ENCODE measurements at places on chromosomes 16 and 17.

GRCh38 chr17:39782481-39782880, 44.7 kb downstream of the GRB7 start:
- DNase-seq = no peak

- DNase-seq = no peak
These were observed 85.7 kb upstream of the XYLT1 start for GRCh38 chr16:17556276-17557052.

- DNase-seq = no peak
These were observed 15.9 kb upstream of the ADGRG1 start for GRCh38 chr16:57612494-57612893.

GRCh38 chr16:10280262-10281170, 98.3 kb upstream of the GRIN2A start:
- peak; percentile 77 for DNase-seq

- no peak for DNase-seq
These were observed 13.0 kb downstream of the MRPL27 start for GRCh38 chr17:50359998-50360461.

- DNase-seq = no peak
These were observed 21.7 kb downstream of the CARHSP1 start for GRCh38 chr16:8847145-8847544.

DNA sequence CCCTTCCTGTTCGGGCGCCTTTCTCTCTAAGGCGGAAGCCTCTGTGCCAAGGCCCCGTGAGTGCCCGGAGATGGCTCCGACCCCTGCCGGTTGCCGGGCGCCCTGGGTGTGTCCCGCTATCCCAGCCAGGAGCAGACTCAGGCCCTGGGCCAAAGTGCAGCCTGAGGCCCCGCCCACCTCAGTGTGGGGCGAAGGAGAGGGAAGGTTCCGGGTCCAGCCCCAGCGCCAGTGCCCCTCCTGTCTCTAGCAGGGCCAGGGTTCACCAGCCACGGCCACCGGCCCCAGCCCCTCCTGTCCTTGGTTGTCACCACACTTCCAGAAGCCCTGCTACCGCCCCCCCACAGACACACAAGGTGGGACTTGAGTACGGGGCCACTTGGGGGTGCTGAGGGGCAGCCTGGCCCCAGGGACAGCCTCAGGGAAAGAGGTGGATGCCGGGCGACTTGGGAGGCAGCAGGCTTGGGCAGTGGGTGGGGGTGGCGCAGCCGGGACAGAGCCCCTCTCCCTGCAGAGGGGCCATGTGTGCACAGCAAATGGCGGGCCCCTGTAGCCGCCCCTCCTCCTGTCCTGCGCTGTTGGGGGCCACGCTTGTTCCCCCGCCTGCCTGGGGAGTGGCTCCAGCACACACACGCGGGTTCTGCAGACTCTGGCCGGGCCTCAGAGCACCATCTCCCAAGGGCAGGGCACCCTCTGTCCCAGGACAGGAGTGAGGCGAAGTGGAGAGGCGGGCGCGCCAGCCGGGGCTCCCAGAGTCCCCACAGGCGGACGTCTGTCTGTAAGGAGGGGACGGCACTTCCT, 6.0 kb downstream of the C1QTNF8 start:
- no peak for DNase-seq

DNA sequence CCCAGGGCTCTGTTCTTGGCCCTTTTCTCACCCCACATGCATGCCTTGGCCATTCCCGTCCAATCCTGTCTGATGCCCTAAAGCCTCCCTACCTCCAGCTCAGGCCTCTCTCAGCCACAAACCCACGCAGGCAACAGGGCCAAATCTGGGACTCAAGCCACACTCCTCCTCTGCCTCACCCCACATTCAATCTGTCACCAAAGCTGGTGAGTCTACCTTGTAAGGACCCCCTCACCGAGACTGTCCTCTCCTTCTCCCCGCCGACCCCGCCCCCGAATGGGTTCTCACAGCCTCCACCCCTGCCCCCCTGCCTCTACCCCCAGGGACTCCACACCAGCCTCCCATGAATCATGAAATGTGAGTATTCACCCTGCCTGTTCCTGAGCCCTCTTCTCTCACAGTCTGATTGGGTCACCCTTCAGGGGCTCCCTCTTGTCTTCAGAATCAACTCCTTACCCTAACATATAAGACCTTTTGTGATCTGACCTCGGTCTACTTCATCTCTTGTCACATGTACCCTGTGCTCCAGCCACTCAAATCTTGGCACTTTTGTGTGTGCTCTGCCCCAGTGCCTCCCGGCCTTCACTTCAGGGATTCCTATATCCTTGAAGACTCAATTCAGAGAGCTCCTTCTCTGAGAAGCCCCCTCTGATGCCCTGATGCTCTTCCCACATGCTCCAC, 10.7 kb downstream of the EPOP start:
- DNase-seq = no peak

DNA sequence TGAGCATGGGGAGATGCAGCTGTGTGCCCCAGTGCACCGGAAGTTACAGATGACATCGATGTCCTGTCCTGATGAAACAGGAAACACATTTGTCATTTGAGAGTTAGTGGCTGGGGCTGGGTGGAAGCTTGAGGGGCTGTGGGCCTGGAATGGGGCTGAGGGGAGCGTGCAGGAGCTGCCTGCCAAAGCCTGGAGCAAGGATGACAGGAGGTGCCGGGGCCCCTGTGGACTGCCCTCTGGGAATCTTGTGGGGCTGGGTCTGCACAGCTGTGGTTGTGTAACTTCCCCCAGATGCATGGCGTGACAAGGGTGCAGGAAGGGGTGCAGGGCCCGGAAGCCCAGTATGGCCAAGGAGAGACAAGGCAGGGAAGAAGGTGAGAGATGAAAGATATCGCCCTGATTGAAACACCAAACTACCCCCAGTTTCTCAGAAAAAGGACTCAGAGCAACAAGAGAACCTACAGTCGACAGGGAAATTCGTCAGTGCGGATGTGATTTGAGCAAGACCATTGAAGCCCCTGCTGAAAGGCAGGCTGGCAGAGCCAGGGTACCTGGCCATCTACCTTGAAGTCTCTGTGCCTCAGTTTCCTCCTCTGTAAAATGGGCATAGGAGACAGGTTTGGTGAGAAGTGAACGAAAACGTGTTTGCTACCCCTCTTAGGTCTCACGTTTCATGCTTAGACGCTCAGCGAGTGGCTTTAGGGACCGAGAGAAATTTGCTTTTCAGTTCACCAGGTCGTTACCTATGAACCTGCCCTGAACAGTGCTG, 8.8 kb downstream of the MMP25 start:
- DNase-seq = no peak

DNA sequence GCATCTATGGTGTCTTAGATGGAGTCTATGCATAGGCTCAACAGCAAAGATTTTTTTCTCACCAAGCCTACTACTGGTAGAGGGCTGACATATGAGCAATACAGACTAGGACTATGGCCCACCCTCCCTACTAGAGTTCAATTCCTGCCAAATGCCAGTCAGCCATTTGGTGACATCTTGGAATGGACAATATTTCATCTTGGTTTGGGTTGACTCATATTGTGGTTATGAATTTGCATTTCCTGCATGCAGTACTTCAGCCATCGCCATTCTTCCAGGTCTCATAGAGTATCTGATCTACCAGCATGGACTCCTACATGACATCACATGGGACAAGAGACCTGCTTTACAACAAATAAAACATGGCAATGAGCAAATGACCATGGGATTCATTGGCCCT, 778.1 kb upstream of the SOX9 start:
- no peak for DNase-seq

GRCh38 chr17:40242774-40243173, 23.7 kb downstream of the WIPF2 start:
- no peak for DNase-seq

DNA sequence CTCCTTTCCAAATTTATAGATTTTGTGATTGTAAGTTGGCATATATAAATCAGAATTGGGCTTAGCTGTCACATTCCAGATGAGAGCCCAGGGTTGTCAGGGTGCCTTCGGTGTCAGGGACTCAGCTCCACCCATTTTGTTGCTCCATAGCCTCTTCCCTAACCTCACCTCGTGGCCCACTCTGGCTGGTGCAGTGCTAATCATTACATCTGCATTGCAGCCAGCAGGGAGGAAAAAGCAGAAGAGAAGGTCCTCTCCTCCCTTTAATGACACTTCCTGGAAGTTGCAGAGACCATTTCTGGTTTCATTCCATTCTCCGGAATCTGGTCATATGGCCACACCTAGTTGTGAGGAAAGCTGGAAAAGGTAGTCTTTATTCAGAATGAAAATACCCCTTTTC, 113.3 kb downstream of the CCT6B start:
- no peak for DNase-seq

DNA sequence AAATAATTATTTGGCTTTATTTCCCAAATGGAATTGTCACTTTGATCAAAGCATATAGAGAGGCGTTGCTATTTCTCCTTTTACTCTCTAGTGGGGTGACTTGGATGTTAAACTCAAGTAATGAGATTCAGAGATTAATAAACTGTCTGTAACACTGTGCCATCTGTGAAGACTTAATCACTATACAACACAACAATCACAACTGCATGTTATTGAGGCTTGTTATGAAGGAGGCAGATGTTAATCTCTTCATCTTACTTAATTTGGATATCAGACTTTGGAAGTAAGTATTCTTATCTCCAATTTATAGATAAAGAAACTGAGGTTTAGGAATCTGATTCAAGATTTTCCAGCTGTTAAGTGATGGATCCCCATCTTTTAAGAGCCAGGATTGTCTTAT, 132.5 kb downstream of the CNTNAP4 start:
- DNase-seq = no peak

DNA sequence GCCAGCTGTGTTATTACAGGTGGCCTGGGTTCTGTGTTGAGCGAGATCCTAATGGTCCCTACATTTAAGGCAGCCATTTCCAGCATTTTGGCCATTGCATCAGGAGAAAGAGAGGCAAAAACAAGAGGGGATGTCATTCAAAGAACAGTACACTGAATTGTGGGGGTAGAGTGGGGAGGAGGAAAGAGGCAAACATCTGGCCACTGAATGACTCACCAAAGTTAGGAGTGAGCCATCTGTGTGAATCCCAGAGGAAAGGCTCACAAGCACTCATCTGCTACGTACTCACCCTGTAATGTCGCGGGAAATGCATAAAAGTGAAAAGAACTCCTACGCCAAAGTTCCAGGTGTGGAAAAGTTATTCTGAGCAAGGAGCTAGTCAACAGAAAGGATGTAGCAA, 16.7 kb downstream of the KRABD2 start:
- DNase-seq = no peak

DNA sequence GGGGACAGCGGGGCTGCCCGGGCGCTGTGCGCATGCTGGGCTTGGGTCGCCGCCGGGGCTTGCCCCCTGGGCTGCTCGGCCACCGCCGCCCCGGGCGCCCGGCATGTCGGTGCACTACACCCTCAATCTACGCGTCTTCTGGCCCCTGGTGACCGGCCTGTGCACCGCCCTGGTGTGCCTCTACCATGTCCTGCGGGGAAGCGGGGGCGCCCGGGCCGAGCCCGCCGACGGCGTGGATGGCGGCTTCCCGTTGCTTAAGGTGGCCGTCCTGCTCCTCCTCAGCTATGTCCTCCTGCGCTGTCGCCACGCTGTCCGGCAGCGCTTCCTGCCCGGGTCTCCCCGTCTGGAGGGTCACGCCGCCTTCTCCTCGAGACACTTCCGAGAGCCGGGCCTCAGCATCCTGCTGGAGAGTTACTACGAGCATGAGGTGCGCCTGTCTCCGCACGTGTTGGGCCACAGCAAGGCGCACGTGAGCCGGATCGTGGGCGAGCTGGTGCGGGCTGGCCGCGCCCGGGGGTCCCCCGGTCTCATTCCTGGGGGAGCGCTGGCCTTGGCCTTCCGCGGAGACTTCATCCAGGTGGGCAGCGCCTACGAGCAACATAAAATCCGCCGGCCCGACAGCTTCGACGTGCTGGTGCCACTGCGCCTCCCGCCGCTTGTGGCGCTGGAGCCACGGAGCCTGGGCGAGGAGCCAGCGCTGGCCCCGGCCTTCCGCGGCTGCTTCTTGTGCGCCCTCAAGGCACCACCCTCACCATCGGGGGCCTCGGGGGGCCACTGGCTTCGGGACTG, 789 bp downstream of the ITPRIPL2 start:
- DNase-seq = no peak

DNA sequence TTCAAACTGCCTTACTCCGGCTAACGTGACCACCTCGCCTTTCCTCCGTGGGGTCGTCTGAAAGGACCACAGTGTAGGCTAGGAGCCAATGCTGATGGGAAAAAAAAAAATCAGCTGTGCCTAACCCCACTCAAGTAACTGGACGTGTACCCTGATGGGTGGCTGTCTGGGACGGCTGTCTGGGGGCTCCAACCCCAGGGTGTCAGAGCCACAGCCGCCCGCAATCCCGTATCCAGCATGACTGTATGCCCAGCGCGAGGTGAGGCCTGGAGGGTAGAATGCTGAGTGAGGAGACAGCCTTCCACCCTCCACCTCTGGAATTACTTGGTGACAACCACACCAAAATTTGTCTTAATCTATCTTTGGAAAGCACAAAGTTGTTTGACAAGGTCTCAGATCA, 2.8 kb downstream of the CSNK1D start:
- no peak for DNase-seq

GRCh38 chr17:57747221-57748017, 2.3 kb upstream of the CCDC182 start:
- DNase-seq = peak; percentile 64

GRCh38 chr16:19583665-19584300, 28.3 kb downstream of the VPS35L start:
- no peak for DNase-seq

- DNase-seq = no peak
These were observed 158.5 kb upstream of the SHISA6 start for GRCh38 chr17:11082559-11082958.

GRCh38 chr17:7559320-7560171, 996 bp downstream of the TNFSF13 start:
- DNase-seq = no peak

DNA sequence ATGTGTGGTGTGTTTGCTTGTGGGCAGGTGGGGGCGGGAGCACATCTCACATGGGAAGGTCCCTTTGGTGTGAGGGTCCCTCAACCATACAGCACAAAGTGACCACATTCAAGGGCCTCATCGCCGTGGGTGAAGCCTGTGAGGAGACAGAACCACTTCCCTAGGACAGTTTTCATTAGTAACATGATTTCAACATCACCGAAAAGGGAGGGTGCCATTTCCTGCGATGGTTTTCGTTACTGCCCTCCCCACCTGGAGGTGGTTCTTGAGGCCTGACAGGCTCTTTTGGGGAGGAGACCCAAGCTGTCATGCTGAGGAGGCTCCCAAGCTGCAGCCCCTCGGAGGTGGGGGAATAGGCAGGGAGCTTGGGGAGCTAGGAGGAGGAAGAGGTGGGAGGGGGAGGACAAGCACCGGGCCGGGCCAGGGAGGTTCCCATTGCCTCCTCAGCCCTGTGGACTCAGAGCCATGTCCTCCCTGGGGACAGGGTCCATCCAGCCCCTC, 9.5 kb downstream of the CD300LB start:
- no peak for DNase-seq

- DNase-seq = no peak
These were observed 230.6 kb downstream of the FOXL1 start for GRCh38 chr16:86808863-86809444.

DNA sequence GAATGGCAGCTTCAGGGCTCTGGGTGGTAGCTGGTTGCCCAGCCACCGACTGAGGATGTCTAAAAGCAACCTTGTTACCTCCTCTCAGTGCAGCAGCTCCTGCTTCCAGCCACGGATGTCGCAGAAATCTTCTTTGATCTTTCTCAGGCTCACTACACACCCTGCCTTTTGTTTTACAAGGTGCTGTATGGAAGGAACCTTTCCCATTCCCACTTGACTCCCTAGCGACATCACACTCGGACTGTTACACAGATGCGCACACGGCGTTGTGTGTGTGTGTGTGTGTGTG, 135.8 kb upstream of the CPHXL start:
- DNase-seq = no peak
